CD4-positive, alpha-beta T cell treated with Interleukin-17A for 4 hours (primary cell): ENCODE measurements at places on chromosomes 5 and 9.

GRCh38 chr5:115069087-115069968 is 100.4 kb downstream of the TRIM36 start:
- no peak for DNase-seq

DNA sequence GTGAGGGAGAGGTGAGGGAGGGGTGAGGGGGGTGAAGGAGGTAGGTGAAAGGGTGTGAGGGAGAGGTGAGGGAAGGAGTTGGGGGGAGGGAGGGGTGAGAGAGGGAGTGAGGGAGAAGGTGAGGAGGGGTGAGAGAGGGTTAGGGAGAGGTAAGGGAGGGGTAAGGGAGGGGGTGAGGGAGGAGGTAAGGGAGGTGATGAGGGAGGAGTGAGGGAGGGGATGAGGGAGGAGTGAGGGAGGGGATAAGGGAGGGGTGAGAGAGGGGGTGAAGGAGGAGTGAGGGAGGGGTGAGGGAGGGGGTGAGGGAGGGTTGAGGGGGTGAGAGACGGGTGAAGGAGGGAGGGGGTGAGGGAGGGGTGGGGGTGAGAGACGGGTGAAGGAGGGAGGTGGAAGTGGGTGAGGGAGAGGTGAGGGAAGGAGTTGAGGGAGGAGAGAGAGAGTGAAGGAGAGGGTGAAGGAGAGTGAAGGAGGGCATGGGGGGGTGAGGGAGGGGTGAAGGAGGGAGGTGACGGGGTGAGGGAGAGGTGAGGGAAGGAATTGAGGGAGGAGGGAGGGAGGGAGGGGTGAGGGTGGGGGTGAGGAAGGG is 18.5 kb downstream of the NINJ1 start:
- DNase-seq: peak; percentile 9

- DNase-seq: no peak
These were observed 54.5 kb downstream of the BNC2 start for GRCh38 chr9:16816011-16816410.

DNA sequence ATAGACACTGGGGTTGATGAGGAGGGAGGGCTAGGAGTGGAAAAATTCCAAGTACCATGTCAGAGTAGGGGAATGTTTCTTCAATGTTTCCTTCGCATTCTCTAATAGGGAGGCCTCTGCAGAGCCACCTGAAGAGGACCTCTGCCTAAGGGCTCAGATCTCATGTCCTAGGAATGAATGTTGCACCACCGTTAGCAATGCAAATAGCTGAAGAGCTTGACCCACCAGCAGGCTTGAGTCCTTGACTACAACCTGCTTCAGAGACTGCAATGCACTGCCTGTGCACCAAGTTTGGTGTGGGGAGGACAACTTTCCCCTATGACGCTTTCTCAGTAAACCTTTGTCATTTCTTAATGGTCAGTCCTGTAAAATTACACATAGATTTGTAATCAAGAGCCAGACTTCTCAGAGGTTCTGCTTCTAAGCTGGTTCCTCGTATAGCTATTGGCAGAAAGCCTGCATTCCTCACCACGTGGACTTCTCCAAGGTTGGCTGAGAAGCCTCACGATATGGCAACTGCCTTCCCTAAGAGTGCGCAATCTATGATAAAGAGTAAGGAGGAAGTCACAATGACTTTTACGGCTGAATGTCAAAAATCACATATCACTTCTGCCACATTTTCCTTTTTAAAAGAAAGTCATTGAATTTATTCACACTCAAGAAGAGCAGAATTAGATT is 600.7 kb upstream of the PTGER4 start:
- no peak for DNase-seq

DNA sequence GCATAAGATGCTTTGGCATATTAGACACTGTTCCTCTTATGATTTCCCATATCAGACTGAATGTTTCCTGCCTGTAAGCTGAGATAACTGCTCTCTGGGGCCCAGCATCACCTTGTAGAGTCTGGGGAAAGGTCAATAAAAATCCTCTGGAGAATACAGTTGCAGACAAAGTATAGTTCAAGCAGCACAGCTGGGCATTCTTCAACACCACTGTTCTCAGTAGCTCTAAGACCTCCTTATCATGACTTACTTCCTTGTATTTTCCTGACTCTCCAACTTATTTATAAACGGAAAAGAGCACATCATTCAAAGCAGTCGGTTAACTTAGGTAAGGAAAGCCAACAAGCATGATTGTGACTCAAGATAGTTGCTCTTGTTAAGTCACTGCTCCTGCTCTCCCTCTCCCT is 208.7 kb upstream of the RASEF start:
- no peak for DNase-seq

GRCh38 chr9:33443047-33443446 is 4.3 kb downstream of the AQP3 start:
- DNase-seq: no peak

DNA sequence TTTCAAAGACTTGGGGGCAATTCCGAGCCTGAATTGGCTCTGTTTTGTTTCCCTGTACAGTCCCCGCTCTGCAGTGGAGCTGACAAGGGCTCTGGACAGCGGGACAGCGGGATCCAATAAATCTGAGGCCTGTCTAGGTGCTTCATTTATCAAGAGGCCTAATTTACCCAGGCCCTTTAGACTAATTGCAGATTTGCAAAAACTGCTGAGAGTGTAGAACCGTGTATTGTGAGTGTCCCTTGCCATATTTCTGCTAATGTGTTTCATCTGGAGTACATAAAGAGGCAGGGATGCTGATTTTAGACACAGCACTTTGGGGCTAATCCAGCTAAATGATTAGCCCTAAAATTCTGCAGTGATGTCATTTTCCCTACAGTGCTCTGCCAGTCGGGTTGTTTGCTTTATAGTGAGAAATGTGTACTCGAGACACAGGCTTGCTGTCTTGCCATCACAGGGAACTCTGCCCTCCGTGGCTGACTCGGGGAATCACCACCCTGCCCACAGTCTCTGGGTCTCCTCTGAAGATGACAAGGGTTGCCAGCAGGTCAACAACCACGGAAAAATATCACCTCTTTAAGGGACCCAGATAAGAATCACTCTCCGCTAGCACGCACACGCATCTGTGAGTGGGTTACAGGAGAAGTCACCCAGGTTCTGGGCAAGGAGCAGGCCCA is 592.0 kb downstream of the BNC2 start:
- DNase-seq: no peak
